ENCODE measurements at places on chromosomes 6 and 20.
A peak's percentile ranks its signal among the peaks of the same experiment; 100 is the strongest.

DNA sequence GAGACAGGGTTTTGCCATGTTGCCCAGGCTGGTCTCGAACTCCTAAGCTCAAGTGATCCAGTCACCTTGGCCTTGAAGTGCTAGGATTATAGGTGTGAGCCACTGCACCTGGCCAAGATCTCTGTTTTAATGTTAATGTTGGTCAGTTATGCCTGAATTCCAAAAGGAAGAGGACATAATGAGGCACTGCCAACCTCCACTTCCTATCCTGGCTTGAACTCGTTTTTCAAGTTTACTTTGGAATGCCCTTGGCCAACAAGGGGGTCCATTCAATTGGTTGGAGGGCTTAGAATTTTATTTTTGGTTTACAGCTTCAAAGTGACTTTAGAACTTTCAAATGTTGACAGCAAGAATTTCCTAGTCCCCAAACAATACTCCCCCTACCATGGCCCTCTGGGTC lies 29.8 kb downstream of the DNAAF9 start:
- DNase-seq, result no peak

DNA sequence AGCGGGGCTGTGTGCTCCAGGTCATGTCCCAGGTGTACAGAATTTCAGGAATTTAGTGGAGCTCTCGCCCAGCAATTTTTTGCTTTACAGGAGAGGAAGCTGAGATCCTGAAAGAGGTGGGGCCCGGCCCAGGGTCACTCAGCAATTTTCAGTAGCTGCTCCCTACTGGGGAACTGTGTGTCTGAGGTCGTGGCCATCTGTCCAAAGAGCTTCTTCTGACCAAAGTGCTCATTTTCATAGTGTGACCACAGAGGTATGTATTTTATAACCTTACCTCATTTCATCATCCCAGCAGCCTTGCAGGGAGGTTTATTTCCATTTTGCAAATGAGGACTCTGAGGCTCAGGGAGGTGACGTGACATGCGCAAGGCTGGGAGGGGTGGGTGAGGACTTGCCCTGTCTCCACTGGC lies 46.3 kb downstream of the FAM209B start:
- DNase-seq, result no peak

DNA sequence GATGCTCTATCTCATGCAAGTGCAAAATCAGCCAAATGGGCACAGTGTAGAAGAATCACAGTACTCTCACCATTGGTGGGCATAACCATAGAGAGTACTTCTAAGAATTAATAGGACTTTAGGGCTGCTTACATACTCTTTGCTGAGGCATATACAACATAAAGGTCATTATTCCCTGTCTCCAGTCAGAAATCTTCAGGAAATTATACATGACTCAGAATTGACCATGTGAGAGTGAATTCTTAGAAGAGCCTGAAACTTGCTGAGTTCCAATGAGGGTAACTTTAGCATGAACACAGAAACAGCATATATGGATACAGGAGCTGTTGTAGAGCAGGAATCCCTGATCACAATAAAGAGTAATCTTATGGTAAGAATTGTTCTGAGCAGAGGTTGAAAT lies 498.7 kb downstream of the TENT5A start:
- no peak for DNase-seq

- DNase-seq, result no peak
Observed at GRCh38 chr6:150451807-150452427, 83.1 kb downstream of the IYD start.

GRCh38 chr20:61161726-61162390 lies 90.2 kb upstream of the CDH4 start:
- no peak for DNase-seq

GRCh38 chr6:132733814-132734213 lies 20.0 kb upstream of the VNN1 start:
- DNase-seq, result no peak

GRCh38 chr20:58921564-58921963 lies 59.5 kb upstream of the NELFCD start:
- no peak for DNase-seq

GRCh38 chr20:36261389-36262105 lies 25.3 kb downstream of the AAR2 start:
- DNase-seq, result no peak

DNA sequence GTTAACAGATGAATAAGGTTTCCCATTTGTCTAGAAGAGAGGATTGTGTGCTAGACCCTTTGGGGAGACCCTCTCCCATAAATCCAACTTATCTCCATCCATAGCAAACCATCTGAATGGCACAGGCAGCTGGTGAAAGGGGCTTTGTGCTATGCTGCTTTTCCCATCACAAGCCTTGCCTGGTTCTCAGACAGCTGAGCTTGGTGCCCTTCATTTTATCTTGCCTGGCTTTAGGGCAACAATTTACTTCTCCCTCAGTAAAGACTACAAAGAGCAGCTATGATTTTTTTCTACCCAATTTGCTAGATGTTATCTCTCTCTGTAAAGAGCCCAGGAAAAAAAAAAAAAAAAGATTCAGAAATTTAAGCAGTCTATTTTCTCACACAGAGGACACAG lies 117.0 kb upstream of the COL21A1 start:
- DNase-seq, result no peak

- no peak for DNase-seq
Observed at GRCh38 chr6:8020083-8020482, 44.1 kb downstream of the BLOC1S5 start.

DNA sequence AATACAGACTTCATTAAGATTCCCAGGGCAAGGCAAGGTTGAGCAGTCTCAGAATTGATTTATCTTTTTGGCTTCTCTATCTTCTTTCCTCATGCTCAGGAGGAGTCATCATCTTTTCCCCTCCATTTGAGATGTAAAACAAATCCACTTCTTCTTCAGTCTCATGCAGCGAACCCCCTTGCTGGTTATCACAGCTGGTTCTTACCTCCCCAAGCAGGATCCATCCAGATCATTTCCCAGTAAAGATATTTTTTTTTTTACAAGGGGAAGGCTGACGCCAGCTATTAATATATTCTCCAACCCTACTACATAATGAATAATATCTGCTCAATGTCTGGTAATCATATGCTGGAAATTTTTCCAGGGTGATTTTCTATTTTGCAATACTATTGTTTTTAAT lies 508.9 kb upstream of the NOX3 start:
- DNase-seq, result no peak

DNA sequence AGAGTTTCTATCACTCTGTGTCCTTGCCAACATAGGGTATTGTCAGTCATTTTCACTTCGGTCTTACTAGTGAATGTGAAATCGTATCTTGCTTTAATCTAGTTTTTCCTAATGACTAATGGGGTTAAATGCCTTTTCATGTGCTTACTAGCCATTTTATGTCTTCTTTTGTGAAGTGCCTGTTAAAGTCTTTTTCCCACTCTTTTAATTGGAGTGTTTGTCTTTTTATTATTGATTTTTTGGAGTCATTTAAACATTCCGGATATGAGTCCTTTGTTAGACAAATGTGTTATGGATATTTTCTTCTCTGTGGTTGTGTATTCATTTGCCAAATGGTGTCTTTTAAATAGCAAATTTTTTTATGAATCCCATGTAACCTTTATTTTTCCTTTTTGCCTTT lies 194.6 kb downstream of the CDH26 start:
- no peak for DNase-seq

DNA sequence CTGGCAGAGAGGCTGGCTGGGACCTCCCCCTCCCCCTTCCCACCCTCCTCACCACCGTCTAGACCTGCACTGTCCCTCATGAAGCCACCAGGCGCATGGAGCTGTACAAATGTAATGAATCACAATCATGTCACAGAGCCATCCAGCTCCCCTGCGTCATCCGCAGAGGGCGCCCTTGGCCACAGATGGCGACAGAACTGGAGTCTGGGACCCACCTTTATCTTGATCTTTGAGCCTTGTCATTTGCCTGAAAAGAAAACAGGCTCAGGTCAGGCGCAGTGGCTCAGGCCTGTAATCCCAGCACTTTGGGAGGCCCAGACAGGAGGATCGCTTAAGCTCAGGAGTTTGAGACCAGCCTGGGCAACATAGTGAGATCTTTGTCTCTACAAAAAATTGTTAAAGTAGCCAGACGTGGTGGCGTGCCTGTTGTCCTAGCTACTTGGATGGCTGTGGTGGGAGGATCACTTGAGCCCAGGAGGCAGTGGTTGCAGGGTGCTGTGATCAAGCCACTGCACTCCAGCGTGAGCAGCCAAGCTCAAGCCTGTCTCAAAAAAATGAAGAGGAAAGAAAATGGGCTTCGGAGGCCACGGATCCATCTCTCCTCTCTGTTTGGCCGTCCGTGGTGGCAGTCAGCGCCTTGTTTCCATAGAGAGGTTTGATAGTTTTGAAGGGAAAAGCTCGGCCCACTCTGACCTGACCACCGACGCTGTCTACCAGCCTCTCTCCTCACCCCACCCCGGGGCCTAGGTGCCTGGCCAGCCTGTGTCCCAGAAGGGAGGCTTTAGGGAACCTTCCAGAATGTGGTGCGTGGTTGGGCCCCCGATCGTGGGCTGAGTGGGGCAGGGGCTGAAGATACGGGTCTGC lies 6.2 kb downstream of the COL9A3 start:
- DNase-seq, result no peak

DNA sequence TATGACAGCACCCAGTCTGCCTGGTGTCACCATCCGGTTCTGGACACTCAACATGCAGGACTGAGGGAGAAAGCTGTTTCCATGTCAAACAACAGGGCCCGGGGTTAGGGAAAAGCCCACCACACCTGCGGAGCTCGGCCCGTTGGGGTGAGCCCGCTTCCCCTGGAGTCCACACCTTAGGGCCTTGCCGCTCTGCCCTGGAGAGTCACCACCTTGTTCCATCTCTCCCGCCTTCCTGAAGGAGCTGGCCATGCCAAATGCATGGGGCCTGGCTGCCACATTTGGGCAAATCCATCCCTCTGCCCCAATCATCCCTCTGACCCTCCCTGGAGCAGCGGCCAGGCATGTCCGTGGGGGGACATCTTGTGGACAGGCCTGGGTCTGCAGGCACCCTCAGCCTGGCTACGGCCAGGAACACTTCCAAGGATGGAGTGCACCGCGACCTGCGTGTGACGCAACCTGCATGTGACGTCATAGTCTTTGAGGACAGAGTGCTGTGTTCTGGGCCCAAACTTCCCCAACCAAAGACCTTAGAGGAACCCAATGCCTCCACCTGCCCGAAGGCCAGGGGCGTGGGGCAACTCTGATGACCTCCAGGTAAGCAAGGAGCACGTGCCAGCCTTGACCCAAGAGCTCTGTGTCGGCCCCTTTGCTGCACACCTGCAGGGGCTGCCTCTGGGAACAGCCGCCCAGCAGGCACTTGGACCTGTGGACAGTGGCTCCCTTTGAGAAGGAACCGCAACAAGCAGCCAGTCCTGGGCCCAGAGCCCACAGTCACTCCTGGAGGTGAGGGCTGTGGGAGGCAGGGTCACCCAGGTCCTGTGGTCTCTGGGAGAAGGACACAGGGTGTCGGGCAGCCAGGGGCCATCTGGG lies 1.7 kb downstream of the CABLES2 start:
- peak; percentile 64 for DNase-seq

DNA sequence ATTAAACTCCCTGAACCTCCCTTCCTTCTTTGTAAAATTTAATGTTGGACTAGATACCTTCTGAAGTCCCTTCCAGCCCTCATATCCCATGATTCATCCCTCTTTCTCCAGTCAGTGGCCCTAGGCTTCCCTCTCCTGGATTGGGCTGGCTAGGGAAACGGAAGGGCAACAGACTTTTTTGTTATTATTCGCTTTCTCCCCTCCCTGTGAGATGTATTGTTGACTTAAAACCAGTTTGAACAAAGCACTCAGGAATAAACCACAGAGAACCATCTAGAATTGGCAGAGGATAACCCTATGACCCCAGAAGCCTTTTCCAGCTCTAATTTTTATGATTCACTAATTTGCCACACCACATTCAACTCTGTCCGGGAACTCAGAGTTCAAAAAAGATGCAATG lies 239.7 kb upstream of the SUPT3H start:
- DNase-seq, result no peak

DNA sequence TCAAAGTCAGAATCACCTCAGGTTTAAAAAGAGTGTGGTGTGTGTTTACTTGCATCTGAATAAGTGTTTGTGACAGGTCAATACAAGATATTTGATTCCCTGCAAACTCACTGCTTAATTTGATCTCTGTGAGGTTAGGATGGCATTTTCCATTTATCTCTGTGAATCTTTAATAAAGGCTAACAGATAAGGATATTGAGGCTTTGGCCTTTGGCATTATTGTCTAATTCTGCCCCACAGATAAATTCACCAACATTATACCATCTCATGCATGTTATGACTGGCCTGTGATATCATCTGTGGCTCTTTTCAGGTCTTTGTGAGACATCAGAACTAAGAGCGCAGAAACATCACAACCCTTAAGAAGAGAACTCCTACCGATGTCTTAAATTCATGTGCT lies 84.7 kb downstream of the TRMT6 start:
- no peak for DNase-seq

- DNase-seq, result no peak
Observed at GRCh38 chr6:51844336-51844735, 243.1 kb downstream of the PKHD1 start.

DNA sequence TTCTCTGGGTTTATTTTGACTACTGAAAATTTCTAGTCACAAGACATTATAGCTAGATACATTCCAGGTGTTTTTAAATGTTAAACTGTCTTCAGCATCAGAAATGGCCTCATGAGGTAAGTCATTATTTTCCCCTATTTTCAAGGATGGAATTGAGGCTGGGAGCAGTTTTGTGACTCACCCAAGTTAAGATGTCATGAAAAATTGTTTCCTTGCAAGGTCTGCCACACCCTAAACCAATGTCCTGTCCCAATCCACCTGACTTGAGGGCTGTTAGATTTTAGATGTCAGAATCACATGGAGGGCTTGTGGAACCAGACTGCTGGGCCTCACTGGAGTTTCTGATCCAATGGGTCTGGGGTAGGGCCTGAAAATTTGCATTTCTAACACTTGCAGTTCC lies 16.9 kb downstream of the SLC22A3 start:
- DNase-seq, result no peak

DNA sequence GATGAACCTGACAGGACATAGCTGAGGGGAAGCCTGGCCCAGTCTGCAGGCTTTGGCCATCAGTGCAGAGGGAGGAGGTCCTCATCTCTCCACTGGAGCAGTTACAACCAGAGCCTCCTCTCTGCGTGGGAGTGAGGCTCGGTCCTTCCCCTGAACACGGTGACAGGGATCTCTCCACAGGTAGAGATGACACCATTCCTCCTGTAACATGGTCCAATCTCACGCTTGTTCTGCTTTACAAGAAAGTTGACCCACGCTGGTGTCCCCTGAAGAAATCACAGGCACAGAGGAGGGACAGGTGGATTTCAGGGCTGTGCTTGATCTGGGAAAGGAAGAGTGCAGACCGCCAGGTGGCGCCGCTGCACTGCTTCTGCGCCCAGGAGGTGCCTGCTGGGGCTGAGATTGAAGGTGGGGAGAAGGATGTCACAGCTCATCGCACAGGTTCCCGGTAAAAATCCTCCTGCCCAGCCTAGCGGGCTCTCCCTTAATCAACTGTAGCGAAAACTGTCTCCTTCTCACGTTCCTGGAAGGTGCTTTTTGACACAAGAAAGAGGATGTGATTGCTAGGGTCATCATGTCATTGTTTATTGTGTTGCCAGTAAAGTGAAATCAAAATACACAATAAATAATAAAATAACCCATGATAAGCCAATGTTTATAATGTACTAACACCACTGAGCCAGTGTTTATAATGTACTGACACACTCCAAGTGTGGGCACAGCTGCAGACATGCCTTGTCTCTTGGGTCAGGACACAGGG lies 20.4 kb downstream of the HLA-G start:
- DNase-seq, result peak; percentile 60

GRCh38 chr6:21273451-21273850 lies 320.1 kb upstream of the SOX4 start:
- no peak for DNase-seq

GRCh38 chr20:53146201-53146891 lies 174.2 kb downstream of the TSHZ2 start:
- DNase-seq, result no peak
